IMR-90 (cell line): ENCODE measurements at places on chromosomes 2 and 18.

GRCh38 chr2:45688479-45689298, 37.2 kb downstream of the PRKCE start:
- peak; percentile 18 for DNase-seq

DNA sequence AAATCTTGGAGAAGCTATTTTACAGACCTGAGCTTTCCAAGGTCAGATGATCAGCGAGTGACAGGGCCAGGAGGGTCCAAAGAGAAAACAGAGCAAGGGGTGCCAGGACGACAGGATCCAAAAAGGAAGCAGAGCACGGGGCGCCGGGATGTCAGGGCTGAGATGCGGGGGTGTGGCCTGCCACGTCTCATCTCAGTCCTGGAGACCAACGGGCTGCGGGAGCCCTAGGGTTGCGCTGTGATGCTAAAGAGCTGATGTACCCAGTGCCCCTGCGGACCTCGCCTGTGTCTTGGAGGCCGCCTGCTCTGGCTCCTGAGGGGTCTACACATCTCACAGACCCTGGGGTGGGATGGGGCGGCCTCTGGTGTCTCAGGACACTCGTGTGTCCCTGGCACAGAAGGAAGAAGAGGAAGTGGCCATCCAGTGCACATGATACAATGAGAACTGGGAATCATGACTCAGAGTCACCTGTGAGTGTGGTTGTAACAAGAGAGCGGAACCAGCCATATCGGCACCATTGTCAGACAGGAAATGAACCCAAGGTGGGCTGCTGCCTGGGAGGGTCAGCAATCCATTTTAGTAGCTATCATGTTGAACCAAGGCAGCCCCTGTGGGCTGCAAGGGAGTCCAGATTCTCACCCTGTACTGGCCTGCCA, 97.8 kb downstream of the MYT1L start:
- no peak for DNase-seq

GRCh38 chr18:2536493-2536892, 34.8 kb downstream of the METTL4 start:
- peak; percentile 72 for DNase-seq

- no peak for DNase-seq
These were observed 103.3 kb downstream of the ST6GAL2 start for GRCh38 chr2:106782681-106783080.

GRCh38 chr2:47653902-47654789, 128.8 kb upstream of the MSH6 start:
- peak; percentile 5 for DNase-seq

DNA sequence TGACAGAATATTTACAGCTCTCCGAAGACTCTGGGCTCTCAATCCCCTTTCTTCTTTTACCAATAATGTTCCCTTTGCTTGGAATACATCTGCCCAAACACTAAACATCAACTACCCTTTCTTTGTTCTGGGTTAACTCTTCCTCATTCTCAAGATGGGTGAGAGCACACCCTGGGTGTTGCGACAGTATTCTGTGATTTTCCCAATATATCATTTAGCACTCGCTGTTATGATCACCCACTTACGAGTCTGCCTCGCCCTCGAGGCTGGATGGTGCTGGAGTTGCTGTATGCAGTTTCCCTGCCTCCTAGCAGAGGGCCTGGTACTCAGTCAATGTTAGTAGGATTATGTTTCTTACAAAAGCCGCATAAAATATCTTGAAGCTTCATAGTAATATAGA, 93.2 kb downstream of the SOCS6 start:
- DNase-seq = no peak

DNA sequence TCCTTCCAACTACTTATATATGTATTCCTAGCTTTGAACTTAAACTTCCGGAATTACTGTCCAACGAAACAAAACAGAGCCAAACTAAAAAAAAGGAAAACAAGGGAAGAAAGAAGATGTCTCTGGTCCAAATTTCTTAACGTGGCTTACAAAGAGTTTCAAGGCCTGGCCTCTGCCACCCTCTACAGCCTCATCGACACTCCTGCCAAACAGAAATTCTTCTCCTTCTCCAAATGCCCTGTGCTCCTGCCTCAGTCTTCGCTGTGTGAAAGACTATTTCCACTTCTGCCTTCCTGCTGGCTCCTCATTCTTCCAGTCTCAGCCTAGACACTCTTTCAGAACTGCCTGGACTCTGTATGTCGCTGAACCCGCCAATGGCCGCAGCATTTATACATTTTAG, 249.2 kb downstream of the TXNL1 start:
- peak; percentile 13 for DNase-seq
